ENCODE measurements at places on chromosomes 7 and 10.

DNA sequence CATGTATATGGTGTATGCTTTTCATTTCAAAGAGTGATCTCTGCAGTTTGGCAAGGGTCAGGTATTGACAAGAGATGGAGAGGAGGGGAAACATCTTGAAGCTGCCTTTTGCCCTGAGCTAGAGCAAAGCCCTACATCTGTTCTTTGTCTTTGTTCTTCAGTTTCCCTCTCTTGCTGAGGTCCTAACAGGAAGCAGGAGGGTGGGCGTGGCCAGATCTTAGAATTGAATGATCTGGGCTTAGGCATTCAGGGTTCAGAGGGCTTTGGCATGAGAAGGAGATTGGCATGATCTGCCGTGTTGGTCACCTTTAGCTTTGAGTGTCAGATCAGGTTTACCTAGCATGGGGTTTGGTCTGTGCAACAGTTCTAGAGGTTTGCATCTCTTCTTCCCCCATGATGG, 41.3 kb downstream of the LRMDA start:
- DNase-seq = no peak

DNA sequence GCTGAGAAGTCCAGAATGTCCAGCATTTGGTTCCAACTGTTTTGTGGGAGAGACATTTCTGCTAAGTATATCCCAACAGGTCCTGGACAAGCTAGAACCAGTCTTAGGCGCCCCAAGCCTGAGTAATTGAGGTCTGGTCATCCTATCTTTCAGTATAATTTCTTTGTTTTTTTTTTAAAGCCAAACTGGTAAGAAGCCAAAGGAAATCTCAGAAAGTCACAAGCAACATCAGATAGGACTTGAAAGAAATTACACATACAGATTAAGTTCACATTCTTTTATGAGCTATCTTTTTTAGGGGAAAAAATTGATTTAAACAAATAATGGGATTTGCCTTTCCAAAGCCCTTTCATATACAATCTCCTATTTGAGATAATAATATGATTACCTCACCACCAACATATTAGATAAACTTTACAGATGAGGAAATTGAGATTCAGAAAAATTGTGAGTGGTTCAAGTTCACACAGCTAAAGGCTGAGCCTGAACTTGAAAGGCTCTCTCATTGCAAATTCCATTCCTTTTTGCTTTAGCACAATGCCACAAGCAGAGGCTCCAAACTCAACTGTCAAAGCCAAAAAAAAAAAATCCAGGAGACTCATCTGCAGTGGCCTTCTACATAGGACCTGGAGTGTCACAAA, 15.0 kb downstream of the PDLIM1 start:
- no peak for DNase-seq

GRCh38 chr10:27470885-27471284, 33.2 kb upstream of the RAB18 start:
- no peak for DNase-seq

DNA sequence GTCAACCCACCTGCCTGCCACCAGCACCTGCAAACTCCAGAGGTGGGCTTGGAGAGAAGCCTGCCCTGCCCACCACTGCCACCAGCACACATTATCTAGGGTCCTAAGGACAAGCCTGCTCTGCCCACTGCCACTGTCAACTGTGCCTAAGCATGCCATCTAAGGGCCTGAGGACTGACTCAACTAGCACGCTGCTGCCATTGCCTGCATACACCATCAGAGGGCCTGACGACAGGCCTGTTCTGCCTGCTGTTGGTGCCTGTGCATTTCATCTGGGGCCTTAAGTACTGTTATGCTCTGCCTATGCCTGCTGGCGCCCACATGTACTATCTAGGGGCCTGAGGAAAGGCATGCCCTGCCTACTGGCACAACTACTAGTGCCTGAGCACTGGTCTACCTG, 27.0 kb upstream of the LRRD1 start:
- no peak for DNase-seq

GRCh38 chr10:132460691-132461090, 63.7 kb downstream of the PWWP2B start:
- peak; percentile 35 for DNase-seq

DNA sequence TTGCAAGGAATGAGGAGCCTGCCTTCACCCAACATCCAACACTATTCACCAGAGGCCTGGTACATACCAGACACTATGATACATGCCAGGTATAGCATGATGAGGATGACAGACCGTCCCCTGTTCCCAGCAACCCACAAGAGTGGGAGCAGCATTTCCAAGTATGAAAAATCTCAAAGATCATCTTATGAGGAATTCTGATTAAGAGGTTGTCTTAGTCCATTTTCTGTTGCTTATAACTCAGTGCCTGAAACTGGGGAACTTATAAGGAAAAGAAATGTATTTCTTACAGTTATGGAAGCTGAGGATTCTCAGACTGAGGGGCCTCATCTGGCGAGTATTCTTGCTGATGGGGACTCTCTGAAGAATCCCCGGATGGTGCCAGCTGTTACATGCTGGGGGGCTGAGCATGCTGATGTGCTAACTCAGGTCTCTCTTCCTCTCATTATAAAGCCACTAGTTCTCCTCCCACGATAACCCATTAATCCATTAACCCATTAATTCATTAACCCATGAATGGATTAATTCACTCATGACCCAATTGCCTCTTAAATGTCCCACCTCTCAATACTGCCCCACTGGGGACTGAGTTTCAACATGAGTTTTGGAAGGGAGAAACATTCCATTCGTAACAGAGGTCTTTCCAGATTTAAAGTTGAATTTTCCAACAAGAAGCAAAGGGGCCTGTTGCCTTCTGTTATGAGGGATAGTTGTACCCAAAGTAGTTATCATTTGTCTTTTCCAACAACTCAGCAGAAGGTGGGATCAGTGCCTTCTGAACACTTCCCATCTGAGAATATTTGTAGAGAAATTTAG, 173.9 kb downstream of the HERPUD2 start:
- no peak for DNase-seq

Measured in lower lobe of right lung (tissue), 2 donors.